Kasumi-1 (cell line): ENCODE measurements at places on chromosomes 16 and 17.
A peak's percentile ranks its signal among the peaks of the same experiment; 100 is the strongest.

DNA sequence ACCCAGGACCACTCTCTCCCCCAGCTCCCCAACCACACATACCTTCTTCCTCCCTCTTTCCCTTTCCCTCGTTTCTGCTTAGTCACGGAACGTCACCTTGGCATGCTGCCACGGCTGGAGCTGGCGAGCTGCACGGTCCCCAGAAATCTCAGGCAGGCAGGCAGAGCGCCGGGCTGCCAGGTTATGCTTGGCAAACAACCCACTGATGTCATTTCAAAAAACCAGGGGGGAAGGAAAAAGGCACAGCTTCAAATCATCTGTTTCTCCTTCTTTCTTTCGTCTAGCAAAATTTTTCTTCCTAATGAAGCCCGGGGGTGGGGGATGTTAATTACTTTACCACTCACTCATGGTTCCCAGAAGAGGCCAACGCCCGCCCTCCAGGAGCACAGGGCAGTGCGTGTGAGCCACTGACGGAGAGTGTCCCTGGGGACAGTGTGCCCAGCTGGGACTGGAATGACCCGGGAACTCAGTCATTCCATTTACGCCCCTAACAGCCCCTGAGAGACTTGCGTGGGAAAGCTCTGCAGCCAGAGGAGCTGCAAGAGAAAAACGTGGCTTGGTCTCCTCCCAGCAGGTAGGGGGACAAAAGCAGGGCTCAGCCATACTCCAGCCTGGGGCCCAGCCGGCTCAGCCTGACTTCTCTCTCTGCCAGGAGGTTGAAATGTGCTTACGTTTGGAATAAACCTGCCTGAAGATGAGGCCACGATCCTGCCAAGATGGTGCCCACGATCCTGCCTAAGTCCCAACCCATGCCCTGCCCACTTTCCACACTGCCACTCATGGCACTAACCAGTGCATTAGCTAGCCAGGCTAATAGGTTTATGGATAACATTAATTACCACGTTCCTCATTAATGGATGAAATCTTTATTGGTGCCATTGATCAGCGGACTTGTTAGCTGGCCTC is 198.9 kb downstream of the ZFHX3 start:
- DNase-seq: no peak

DNA sequence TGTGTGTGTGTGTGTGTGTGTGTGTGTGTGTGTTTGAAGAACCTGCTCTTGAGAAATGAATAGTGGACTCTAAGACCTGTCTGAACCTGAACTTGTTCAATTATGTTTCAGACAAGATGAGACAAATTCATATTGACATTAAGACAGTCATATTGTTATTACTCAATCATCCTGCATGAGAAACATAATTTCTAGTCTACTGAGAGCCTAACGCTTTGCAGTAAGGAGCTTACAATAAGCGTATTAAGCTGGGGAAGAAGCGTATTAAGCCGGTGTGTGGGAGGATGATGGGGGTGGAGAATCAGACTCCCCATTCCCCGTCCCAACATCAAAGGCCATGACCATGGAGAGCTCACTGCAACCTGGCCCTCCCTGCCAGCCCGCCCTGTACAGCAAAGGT is 22.4 kb upstream of the MNT start:
- no peak for DNase-seq

GRCh38 chr16:1182316-1182671 is 29.4 kb downstream of the CACNA1H start:
- DNase-seq: no peak

DNA sequence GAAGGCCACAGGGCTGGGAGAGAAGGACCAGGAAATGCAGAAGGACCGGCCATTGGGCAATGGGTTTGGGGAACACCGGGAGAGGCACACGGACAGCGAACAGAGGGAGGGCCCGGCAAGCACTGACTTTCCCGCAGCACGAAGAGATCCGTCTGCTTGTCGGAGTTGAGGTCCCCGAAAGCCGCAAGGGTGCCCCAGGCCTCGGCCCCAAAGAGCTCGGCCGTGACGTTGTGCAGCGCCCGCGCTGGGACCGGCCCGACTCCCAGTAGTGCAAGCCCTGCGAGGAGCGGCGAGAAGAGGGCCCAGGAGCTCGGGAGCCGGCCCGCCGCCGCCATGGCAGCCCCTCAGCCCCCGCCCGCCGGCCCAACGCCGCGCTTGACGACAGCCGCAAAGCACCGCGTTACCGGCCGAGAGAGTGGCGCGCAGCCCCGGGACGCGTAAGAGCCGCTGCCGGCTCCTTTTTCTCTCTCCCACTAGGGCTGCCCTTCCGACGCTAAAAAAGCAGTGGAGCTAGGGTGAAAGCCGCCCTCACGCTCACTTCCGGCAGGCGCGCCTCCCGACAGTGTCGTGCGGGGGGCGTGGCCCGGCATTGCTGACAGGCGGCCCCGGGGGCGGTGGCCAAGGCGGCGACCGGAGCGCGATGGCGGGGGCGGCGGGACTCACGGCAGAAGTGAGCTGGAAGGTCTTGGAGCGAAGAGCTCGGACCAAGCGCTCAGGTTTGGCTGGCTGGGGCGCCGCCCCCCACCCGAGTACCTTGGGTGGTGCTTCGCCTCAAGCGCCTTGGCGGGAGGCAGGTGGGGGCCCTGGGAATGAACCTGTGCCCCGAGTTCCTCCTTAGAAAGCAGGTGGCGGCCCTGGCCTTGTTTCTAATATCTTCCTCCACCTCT is at the start of the genes ITFG1 and PHKB:
Gene ITFG1 (minus strand): TSS at position 353 of the 887 bp plus-strand sequence. CDS start 18 bp downstream, at position 335.
Gene PHKB (plus strand): TSS at position 621 of the 887 bp plus-strand sequence. CDS start 20 bp downstream, at position 641.
- peak; percentile 61 for DNase-seq

GRCh38 chr16:4682616-4683254 is 10.6 kb upstream of the NUDT16L1 start:
- DNase-seq: peak; percentile 22

DNA sequence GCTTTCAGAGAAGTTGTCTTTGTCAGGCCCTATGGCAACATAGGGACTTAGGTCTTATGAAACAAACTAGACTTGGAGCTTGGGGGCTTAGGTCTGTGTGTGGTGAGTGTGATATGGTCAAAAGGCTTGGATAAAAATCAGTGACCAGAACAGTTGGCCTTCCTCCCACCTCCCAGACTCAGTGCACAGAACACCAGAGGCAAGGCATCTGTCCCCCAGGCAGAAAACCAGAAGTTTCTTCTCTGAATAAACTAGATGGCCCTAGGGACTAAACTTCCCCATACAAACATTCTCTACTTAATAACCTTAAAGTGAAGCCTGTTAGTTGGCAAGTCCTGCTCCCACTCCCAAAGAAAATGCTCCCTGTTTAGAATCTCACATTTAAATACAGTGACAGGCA is 39.2 kb upstream of the PMFBP1 start:
- no peak for DNase-seq

GRCh38 chr16:82033683-82034300 is 1.3 kb upstream of the HSD17B2 start:
- no peak for DNase-seq

DNA sequence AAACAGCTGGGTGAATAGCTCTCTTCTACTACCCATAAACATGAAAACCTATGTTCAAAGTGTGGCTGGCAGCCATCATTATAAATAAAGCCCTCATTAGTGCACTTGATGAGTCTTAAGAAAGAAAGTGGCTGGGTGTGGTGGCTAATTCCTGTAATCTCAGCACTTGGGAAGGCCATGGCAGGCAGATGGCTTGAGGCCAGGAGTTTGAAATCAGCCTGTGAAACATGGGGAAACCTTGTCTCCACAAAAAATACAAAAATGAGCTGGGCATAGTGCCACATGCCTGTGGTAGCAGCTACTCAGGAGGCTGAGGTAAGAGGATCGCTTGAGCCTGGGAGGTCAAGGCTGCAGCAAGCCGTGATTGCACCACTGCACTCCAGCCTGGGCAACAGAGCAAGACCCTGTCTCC is 28.3 kb upstream of the APPBP2 start:
- DNase-seq: no peak

GRCh38 chr16:87303431-87303930 is 13.7 kb downstream of the C16orf95 start:
- DNase-seq: peak; percentile 93

DNA sequence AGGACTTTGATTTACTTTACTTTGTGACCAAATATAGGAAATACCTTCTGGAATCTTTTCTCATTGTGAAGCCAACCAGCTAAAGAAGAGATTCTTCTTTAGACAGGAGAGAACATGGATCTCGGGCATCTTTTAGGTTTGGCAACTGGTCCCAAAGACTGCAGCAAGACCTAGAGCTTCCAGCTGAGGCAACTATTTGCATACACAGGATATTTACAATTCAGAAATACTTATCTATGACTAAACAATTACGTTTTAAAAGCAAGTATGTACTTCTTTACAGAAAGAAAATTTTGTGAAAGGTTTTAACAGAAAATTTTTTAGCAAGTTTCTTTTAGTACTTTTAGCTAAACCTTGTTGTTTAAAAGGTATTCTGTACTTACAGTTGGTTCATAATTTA is 106.5 kb downstream of the MAP2K4 start:
- no peak for DNase-seq
